ENCODE measurements at places on chromosomes 4 and X.
A peak's percentile ranks its signal among the peaks of the same experiment; 100 is the strongest.

DNA sequence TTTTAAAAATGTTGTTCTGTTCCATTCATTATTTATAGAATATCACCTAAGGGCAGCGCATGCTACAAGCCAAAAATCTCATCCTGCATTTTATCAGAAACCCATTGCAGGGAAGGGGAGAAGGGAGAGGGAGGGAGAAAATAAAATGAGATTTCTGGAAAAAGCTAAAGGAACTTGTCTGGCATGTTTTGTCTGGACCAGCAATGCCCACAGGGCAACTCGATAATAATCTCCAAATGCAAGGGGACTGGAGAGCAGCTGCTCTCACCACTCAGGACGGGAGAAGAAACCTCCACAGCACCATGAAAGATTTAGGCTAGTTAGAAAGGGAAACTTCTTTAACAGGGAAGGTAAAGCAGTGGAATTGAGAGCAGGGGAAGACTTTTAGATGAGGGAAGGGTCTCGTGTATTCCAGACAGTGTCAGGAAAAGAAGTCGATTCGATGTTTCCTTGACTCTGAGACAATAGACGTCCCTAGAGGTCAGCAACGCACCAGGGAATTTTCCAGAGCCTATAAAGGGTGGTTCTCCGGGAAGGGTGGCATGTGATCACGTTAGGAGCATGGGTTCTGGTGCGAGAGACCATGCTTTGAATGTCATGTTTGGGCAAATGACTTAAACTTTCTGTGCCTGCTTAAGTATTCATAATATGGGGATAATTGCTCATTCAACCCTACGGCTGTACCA is 132.2 kb upstream of the NDP start:
- DNase-seq, result no peak

DNA sequence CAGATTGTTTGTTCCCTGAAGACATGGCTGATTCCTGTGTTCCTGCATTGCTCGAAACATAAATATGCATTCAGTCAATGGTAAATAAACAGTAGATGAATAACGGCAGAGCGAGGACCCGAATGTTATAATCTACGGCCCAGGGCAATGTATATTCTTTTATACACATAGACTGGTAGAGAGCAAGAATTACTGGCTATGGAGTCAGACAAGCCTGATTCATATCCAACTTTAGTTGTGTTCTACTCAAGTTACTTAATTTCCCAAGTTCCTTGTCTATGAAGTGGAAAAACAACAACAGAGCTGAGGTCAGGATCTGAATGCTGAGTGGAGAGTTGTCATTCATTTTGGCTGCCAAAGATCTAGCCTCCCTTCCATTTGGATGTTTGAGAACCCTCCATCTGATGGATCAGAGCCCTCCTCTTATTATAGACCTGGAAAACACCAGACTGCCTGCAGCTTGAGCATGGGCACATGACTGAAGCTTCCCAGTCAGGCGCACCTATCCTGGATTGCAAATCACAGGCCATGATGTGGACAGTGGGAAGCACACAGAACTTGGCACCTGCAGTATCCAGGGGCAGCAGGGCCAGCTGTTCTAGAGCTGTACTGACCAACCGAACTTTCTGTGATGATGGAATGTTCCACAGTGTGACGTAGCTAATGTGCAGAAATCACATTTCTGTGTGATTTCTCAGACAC is 80.1 kb downstream of the FAM184B start:
- no peak for DNase-seq

- DNase-seq, result no peak
These were observed 198.3 kb downstream of the ARAP2 start for GRCh38 chr4:36046026-36046425.

- no peak for DNase-seq
These were observed 43.3 kb downstream of the NCAPG start for GRCh38 chr4:17854036-17854435.

DNA sequence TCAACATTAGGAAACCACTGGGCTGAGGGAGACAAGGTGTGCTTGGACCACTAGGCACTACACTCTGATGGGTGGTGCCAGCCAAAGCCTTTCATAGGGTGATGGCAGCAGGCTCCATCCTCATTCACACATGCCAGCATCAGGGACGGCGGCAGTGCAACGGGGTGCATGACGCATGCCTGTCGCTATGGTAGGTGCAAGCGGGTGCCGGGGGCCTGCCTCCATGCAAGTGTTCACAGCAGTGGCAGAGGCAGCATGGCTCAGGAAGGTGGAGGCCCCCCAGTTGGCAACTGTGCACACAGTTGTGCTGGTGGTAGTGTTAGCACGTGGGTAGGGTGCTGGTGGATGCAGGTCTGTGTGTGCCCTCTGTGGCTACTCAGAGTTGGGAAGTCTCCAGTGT is 184.1 kb downstream of the RELL1 start:
- no peak for DNase-seq

GRCh38 chrX:18031726-18032375 is 170.8 kb upstream of the RAI2 start:
- no peak for DNase-seq

DNA sequence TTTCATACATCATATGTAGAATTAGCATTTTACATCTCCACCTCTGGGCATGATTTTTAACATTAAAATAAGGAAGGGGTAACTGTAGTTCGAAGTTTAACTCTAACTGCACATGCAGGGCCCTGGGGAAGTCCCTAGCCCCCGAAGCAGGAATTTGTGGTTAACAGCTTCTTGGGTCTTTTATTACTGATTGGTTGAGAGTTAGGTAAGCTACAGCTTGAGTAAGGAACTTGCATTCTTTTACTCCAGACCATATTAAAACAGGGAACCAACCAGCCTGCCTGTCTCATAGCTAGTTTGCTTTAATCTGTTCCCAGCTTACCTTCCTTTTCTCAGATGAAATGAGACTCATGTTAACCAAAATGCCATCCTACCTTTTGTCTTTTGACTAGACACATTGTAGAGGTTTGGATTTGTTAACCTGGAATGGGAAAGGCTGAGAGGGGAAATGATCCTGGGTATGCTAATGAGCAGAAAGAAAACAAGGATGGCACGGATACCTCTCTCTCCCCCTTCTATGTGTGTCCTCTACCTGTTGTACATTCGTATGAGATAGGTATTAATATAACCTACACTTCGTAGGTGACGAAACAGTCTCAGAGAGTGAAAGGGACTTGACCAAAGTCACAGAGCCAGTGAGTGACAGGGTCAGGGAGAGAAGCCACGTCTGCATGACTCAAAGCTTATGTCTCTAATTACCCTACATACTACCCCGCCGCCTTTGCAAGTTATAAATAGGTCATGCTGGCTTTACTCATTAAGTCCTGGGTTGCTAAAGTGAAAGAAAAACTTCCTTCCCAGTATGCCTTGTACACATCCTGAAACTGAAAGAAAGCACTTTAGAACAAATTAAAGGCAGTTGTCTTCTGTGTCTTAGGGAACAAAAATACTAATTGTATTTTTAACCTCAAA is 119.5 kb upstream of the AFF2 start:
- peak; percentile 26 for DNase-seq

DNA sequence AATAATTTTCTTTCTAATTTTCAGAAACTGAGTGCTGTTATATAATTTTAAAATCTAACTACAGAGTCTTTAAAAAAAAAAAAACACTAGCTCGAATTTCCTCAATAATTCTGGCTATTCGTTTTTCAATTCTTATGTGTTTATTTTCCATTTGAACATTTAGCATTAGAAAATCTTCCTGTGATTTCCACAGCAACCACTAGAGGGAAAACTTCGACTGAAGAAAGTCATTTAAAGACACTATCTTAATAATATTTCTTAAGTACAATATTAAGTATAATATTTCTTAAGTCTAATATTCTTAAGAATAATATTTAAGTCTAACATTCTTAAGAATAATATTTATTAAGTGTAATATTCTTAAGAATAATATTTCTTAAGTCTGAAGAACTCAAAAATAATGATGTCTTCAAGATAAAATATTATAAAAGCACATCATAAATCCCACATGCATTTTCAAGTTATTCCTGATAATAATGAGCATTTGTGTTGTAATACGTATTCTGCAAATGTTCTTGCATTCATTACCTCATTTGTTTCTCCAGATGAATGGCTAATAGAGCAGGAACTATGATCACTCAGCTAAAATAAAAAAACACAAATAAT is 118.4 kb upstream of the WDR17 start:
- DNase-seq, result no peak

DNA sequence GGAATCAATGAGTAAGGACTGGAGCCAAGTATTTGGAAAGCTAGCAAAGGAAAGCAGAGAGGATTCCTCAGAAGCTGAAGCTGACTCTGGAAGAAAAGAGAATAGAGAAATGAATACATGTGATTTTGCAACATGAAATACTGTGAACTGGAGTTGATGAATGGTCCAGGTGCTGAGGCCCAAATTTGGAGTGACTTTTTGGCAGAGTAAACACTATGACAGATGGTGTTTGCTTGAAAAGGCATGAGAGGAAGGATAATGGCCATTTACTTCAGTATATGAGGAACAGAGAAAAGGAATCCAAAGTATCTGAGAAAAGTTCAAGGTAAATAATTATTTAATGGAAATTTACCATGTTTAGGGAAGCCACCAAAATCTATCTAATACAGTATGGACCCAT is 236.7 kb downstream of the SLITRK2 start:
- no peak for DNase-seq

DNA sequence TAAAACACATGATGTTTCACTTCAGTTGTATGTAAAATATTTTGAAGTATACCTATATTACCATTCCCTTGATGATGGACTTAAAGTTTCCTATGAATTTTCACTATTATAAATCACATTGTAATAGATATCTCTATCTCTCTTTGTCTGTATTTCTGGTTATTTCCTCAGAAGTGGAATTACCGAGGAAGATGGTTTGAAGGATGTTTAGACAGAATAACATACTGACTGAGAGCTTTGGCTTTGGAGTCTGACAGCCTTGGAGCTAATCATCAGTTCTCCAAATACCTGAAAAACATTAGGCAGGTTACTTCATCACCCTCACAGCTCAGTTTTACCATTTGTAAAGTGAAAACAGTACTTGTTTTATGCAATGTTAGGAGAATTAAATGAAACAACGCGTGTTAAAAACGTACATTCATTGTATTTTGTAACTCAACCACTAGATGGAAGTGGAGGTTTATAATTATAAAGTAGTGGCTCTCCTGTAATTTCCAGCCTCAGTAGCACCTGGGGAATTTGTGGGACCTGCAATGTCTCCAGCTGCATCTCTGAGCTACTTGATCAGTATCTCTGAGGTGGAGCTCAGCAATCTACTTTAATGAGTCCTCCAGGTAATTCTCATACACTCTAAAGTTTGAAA is 14.3 kb downstream of the JCHAIN start:
- no peak for DNase-seq

GRCh38 chr4:73311428-73311827 is 52.8 kb upstream of the ANKRD17 start:
- no peak for DNase-seq

DNA sequence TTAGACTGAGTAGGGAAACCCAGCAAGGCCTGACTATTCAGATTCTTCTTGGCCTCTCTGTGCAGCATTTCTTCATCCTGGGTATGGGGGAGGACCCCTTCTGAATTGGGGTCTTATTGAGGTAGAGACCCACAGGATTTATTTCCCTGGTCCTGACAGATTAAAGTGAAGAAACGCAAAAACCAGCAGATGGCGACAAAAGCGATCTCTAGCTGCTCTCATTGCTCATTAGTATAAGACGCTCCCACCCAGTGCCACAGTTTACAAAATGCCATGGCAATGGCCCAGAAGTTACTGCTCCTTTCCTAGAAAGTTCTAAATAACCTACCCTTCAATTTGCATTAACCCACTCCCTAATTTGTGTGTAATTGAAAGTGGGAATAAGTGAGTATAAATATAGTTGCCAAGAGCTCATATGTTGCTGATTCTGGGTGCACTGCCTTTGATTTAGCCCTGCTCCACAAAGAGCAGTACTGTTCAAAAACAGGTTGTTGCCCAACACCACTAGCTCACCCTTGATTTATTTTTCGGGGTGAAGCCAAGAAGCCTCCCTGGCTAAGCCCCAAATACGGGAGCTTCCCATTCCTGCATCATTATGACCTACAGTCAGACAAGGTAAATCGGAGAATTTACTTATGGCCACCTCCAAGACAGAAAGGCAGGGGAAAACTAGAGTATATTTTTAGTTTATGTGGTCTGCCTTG is 3.7 kb upstream of the BEX4 start:
- no peak for DNase-seq

Measured in activated T-helper 1 cell treated with anti-CD3 and anti-CD28 coated beads, Interleukin-2, amount 50 U/mL, for 16 hours (primary cell).